ENCODE measurements at places on chromosomes 5 and 9.

DNA sequence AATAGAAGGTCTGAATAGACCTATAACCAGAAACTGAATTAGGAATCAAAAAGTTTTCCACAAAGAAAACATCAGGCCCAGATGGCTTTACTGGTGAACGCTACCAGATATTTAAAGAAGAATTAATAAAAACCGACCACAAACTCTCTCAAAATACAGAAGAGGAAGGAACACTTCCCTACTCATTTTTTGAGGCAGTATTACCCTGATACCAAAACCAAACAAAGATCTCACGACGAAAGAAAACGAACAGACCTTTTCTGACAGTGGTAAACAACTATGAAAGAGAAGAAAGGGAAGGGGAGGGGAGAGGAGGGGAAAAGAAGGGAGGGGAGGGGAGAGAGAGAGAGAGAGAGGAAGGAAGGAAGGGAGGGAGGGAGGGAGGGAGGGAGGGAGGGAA is 13.5 kb downstream of the B4GALT1 start:
- DNase-seq = no peak

DNA sequence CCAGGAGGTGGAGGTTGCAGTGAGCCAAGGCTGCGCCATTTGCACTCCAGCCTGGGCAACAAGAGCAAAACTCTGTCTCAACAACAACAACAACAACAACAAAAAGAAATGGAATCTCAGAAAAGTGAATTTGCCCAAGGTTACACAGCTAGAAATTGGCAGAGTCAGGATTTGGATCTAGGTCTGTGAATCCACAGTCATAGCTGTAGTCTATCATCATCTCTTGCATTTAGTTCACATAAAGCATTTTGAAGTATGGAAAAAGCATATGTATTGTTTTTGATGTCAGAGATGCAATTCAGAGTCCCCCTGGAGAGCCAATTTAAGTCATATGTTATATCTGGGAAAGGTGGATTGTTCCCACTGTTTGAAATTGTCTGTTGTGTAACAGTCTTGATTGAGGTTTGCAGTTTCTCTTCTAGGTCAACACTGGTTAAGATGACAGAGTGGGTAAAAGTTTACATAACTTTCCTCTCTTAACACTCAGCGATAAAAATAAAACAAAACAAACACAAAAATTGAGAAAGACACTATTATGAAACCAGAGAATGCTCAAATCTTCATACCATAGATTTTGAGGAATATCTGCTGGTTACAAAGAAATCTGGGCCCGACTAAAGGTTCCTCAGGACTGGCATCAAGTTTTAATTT is 21.5 kb upstream of the GPR21 start:
- DNase-seq = no peak

GRCh38 chr9:16612627-16613026 is 257.8 kb downstream of the BNC2 start:
- DNase-seq = peak; percentile 26

DNA sequence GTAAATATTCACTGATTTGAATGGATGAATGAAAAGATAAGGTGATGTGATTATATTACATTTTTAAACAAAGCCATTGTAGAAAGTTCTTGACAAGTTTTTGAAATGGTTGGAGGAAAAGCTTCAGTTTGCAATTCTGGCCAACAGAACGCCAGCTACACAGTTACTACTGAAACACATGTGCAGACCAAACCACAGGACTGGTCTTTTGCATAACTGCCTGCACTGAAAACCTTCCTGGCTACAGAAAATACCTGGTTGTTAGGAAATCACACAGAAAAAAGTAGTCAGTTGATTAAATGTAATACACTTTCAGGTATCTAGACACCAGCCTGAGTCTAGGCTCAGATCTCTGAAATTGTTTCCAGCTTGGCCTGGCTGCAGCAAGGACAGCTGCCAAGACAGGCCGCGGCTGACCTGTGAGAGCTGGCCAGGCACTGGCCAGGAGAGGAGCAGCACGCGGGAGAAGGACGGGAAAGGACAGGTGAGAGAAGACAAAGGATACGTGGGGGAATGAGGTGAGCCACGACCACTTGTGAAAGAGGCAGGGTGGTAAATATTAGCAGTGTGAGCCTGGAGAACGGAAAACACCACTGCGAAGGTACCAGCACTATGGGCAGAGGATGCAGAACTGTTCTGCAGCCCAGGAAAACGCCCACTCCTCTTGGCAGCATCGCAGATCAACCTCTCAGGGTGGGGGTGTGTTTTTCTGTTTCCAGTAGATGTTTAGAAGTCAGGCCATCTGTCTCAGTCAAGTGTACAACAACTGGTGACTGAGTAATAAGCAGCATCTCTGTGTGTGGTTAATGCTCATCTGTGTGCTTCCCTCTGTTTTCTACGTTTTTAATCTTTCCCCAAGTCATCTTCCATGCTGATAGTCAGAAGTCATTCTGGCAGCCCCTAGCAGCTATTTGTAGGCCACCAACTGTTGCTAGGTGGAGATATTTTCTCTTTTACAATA is 137.4 kb downstream of the SCAMP1 start:
- DNase-seq = no peak

- no peak for DNase-seq
These were observed 216.3 kb downstream of the CDK5RAP2 start for GRCh38 chr9:120363697-120364096.

DNA sequence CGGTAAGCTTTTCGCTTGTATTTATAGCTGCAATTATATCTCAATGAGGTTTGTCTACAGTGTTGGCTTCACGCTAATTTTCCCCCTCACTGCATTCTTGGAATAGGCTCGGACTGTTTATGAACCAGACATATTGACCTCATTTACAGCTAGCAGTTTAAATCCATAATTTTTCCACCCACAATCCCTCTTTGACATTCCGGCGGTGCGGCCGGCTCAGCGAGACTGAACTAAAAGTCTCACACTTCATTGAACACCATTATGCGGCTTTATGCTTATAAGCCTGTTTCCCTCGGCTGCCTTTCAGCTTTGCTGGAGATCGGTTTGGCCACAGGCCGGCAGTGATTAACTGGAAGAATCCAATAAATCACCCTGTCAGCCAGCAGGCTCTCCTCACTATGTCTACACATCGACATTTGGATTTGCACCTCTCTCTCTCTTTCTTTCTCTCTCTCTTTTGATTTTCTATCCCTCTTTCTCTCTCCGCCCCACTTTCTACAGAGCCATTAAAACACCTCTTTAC is 315.0 kb upstream of the TLE4 start:
- DNase-seq = no peak

DNA sequence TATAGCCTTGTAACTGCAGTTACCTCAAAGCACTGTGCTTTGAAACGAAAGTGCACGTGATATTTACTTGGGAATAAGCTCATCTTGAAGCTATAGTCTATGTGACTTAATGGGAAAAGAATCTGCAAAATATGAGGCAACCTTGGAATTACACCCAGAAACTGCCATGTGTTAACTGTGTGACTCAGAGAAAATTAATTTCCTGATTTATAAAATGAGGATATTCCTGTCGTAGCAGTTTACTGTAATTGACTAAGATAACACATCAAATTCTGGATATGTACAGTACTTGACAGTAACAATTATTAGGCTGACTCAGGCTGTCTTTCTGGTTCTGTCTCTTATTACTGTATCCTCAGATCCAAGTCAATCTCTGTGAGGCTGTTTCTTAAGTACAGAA is 1079.9 kb upstream of the ACO1 start:
- peak; percentile 95 for DNase-seq

DNA sequence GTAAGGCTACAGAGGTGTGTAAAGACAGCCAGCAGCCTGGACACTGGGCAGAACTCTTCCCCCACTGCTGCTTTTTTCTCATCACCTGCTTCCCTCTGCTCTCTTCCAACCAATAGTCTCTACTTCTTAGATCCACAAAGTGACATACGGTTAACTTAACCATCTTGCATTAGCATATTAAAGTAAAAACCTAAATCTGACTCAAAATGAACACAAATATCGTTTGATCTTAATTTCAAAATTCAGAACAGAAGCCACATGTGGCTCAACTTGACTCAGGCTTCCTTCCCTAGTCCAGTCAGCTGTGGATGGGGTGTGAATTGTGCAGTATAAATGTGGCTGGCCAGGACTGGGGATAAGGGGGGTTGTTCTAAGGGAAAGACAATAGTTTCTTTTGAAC is 114.3 kb downstream of the STARD4 start:
- DNase-seq = no peak

DNA sequence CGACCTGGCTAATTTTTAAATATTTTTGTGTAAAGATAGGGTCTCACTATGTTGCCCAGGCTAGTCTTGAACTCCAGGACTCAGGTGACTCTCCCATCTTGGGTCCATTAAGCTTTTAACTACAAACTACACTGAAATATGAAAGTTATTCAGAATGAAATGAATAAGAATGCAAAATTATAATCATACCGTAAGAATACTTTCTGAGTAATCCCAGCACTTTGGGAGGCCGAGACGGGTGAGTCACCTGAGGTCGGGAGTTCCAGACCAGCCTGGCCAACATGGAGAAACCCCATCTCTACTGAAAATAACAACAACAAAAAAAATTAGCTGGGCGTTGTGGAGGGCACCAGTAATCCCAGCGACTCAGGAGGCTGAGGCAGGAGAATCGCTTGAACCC is 1.1 kb upstream of the ORM1 start:
- DNase-seq = no peak

DNA sequence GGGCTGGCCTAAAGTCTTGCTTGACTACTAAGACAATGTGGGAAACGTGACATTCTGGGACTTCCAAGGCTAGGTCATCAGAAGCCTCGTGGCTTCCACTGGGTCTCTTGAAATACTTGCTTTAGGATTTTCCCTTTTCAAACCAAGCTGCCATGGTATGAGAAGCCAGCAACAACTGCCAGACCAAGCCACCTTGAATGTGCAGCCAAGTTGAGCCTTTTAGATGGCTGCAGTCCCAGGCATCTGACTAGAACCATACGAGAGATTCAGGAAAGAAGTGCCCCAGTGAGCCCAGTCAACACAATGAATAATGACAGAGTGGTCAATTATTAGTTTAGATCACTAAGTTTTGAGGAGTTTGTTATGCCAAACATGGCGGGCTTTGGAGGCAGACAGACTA is 143.3 kb downstream of the SLF1 start:
- no peak for DNase-seq

GRCh38 chr9:136044971-136045594 is 50.0 kb downstream of the NACC2 start:
- no peak for DNase-seq

GRCh38 chr5:141657937-141658545 is 6.8 kb upstream of the FCHSD1 start:
- DNase-seq = peak; percentile 77

DNA sequence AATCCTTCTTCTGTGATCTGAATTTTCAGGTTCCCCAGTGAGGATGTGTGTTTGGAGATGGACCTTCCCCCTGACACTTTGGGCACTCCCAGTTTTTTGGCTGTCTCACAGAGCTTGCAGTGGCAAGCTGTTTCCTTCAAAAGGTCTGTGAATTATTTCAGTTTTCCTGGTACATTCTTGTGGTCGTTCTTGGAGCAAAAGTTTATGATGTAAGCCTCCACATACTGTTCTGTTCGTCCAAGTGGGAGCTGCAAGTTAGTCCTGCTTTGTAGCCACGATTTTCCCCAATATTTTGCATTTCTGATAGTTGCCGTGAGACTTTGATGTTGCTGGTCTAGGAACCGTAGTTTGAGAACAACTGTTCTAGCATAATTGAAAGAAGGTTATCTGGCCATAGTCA is 88.3 kb downstream of the MTAP start:
- no peak for DNase-seq

DNA sequence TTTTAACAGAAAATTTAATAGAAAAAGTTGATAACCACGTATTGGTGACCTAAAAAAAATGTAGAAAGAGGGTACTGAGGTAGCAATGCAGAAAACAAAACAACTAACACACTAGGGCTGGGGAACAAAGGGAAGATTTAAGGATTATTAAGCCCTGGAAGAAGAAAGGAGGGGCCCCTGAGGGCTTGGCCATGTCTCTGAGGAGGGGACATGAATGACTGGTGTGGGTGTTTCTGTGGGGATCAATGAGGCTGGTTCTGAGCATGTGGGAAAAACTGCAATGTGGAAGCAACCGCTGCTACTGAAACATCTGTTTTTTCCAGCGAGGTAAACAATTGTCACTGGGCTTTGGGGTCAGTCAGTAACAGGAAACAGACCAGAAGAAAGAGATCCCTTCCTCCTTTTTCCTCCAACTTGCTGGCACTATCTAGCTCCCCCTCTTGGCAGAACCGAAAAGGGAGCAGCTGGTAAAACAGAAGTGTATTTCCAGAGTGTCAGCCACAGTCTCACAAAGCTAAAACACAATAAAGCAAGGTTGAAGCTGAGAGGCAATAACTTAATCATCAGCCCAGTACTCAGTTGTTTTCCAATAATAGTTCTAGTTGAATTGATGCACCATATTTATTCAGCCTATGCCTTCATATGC is 48.3 kb downstream of the ATPSCKMT start:
- DNase-seq = no peak

DNA sequence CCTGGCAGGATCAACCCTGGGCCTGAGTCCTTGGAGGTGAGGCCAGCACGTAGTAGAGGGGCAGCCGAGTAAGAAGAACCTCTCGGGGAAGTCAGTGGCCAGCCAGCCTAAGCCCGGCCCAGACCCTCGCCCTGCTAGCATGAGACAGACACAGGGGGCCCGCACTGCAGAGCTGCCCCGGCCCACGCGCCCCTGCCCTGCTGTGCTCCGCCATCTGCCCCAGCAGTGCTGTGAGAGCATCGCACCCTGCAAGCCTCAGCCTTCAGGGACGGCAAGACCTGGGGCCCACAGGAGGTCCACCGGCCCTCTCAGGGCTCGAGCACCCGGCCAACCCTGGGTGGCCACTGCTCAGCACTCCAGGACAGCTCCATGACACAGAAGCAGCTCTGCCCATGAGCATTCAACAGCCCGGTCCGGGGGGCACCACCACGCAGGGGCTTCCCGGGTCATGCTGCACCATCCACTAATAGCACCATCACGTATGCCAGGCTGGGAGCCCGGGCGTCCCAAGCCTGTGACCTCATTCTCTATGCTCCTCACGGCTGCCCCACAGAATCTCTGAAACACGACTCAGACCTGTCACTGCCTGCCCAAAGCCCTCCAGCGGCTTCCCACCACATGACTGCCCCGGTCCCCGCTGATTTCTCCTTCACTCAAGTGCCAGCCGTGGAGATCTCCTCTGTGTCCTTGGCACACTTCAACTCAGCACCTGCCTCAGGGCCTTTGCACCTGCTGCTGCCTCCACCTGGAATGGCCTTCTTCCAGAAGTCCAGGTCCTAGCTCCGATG is 38.1 kb downstream of the ADAMTS2 start:
- DNase-seq = no peak

GRCh38 chr5:158809936-158810335 is 289.8 kb downstream of the EBF1 start:
- no peak for DNase-seq

DNA sequence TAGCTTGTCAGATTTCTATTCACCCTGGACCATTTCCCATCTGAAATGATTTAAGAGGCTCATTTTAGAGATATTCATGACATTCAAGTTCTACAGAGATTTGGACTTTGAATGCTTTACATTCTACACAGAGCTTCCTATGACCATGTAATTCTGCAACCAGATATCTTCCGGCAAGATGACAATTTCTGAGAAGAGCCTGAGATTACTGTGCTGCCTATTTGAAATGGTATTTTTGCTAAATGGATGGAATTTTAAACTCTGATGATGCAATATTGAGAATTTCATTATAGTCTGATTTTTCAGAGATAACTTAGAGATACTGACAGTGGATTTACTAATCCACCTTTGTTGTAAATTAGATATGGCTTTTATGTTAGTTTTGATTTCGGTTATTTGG is 16.0 kb upstream of the ACOT12 start:
- no peak for DNase-seq
